ENCODE measurements at places on chromosomes 6 and 20.

- no peak for DNase-seq
These were observed 12.5 kb downstream of the TNXB start for GRCh38 chr6:32096394-32097258.

DNA sequence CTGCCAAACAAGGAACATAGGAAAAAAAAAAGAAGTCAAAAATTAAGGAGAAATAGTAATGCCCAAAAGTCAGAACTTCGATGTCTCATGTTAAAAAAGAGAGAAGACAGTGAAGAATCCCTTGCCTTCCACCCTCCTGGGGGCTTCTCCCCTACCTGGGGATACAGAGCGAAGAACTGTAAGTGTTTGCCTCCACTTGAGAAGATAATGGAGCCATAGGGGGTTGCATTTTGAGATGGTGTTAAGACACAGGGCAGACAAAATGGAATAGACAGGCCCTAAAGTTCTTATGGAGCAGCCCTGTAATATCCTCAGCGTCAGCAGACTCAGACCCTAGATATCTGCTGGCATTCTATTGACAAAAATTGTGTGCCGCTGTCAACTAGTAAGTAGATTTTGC is 222.2 kb upstream of the MAP3K7 start:
- DNase-seq = no peak

- no peak for DNase-seq
These were observed 37.5 kb downstream of the SNAI1 start for GRCh38 chr20:50020288-50020687.

- DNase-seq = no peak
These were observed 86.7 kb upstream of the RAB32 start for GRCh38 chr6:146456886-146457285.

DNA sequence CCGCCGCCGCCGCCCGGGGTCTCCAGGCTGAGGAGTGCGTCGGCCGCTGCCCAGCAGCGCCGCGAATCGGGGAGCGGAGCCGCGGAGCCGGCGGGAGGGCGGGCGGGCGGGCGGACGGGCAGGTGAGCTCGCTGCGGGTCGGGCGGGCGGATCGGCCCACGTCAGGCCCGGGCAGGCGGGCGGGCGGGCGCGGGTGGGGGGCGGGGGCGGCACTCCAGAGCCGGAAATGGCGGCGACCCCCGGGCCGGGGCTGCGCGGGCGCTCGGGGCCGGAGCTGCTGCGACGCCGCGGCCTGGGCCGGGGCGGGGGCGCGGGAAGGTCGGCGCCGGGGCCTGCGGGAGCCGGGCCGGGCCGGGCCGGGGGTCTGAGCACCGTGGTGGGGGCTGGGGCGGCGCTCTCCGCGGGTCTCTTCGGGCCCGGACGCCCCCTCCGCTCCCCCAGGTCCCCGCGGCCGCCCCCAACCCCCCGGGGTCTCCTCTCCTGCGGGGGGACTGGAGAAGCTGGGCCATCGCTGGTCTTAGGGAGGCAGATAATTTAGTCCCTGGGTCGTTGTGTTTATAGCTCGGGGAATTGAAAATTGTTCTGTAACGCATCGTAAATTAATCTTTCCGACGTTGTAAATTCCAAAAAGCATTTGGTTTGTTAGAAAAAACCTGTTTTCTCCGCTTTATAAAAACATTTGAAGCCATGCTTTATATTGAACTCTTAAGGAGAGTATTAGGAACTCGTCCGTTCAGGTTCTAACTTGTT is 451 bp downstream of the DNAJC5 start:
- no peak for DNase-seq

DNA sequence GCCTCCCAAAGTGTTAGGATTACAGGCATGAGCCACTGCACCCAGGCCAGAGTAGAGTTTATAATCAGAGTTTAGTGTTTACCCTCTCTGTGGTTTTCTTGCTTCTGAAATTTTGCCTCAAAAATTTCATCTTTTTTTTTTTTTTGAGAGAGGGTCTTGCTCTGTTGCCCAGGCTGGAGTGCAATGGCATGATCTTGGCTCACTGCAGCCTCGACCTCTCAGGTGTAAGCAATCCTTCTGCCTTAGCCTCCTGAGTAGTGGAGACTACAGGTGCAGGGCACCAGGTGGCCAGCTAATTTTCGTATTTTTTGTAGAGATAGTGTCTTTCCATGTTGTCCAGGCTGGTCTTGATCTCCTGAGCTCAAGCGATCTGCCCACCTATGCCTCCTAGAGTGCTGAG is 28.7 kb downstream of the TPX2 start:
- no peak for DNase-seq

- DNase-seq = no peak
These were observed 172.3 kb downstream of the OGFRL1 start for GRCh38 chr6:71460933-71461332.

DNA sequence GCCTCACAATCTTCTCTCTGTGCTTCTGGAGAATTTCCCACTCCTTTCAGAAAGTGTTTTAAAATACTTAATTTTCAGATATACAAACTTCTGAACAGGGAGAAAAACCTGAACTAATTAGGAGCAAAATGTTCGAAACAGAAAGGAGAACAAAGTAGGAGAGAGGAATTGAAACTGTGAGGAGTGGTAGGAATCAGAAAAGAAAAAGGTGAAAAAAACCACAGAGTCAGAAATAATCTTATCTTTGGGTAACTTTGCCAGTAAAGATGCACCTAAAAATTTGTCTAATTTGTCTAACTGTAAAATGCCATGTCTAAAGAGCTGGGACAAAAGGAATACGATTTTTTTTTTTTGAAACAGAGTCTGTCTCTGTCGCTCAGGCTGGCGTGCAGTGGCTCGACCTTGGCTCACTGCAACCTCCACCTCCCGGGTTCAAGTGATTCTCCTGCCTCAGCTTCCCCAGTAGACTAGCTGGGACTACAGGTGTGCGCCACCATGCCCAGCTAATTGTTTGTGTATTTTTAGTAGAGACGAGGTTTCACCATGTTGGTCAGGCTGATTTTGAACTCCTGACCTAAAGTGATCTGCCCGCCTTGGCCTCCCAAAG is 4.7 kb upstream of the RIPOR2 start:
- DNase-seq = no peak

- no peak for DNase-seq
These were observed 60.8 kb downstream of the STX11 start for GRCh38 chr6:144211160-144211559.

- DNase-seq = no peak
These were observed 41.3 kb upstream of the PLAGL1 start for GRCh38 chr6:144049386-144049785.

- DNase-seq = no peak
These were observed 212.7 kb upstream of the PLN start for GRCh38 chr6:118335325-118335816.

- DNase-seq = no peak
These were observed 139.2 kb downstream of the SOX4 start for GRCh38 chr6:21732731-21733130.

- no peak for DNase-seq
These were observed 103.1 kb upstream of the ENPP5 start for GRCh38 chr6:46273911-46274310.

DNA sequence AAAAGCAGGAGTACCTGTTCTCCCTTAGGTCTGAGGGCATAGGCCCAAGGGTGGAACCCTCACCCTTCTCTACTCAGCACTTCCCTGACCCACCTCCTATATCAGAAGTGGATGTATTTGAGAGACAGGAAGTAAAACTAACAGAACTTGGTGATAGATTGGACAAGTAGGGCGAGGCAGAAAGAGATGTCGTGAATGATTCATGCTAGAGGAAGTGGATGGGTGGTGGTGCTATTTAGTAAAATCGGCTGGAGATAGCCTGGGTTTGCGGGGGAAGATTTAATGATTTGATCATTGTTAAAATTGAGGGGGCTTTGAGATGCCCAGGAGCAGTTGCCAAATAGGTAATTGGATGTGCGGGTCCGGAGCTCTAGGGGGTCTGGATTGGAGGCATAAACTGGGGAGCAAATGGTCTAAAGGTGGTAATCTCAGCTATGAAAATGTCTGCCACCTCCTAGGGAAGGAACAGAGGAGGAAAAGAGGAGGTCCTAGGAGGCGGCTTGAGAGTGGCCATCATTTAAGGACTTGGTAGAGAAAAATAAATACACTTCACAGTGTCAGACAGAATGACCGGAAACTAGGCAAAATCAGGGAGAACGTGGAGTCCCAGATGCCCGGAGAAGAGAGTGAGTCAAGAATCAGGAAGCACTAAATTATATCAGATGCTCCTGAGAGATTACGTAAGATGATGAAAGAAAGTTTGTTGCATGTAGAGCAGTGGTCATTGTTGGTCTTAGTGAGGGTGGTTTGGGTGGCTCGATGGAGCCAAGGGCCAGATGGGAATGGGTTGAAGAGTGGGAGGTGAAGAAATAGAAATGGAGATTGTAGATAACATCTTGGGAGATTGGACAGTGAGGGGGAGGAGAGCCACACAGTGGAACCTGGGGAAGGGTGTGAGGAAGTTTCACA is 142.0 kb downstream of the CEP57L1 start:
- no peak for DNase-seq

GRCh38 chr6:167936051-167936450 is 61.4 kb upstream of the KIF25 start:
- DNase-seq = no peak

- DNase-seq = no peak
These were observed 15.1 kb downstream of the HIVEP2 start for GRCh38 chr6:142929751-142930358.

DNA sequence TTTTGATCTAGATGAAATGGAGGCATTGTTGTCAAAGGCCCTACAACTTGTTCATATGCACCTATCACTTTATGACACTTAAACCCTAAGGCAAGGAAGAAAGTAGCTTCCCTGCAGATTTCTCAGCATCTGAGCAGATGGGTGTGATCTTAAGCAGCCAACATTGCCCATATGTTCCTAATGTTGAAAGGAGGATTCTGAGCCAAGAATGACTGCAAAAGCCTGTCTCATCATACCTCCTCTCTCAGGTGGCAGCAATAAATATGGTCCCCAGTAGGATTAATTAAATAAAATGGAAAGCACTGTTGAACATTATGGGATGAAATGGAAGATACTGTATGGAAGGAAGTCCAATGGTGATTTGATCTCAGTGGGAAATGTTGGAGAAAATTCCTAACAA is 538.1 kb upstream of the MAN1A1 start:
- no peak for DNase-seq

DNA sequence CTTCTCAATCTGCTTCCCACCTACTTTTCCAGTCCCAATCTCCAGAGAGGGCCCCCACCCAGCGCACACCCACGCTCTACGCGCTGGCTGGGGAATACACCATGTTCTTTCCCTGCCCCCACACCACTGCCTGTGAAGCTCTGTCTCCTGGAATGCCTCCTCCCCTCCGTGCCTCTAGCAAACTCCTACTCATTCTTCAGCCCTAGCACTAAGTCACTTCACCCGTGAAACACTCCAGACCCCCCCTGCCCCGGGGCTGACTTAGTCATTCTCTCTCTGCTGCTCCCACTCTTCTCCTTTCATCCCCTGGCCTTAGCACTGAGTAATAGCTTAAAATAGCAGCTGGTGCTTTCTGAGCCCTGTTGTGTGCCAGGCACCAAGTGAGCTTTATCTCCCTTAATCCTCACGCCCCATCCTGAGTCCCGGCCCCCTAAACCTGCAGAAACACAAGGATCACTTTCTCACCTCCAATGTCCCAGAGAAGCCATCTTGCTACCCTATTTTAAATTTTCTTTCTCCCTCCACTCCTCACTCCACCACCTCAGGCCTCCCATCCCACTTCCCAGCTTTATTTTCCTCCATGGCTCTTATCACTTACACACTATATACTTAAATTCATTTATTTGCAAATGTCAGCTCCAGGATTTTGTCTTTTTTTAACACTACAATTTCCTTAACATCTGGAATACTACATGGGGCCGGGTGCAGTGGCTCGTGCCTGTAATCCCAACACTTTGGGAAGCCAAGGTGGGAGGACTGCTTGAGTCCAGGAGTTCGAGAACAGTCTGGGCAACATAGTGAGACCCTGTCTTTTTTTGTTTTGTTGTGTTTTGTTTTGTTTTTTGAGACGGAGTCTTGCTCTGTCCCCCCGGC is 6.3 kb upstream of the PARD6B start:
- no peak for DNase-seq

DNA sequence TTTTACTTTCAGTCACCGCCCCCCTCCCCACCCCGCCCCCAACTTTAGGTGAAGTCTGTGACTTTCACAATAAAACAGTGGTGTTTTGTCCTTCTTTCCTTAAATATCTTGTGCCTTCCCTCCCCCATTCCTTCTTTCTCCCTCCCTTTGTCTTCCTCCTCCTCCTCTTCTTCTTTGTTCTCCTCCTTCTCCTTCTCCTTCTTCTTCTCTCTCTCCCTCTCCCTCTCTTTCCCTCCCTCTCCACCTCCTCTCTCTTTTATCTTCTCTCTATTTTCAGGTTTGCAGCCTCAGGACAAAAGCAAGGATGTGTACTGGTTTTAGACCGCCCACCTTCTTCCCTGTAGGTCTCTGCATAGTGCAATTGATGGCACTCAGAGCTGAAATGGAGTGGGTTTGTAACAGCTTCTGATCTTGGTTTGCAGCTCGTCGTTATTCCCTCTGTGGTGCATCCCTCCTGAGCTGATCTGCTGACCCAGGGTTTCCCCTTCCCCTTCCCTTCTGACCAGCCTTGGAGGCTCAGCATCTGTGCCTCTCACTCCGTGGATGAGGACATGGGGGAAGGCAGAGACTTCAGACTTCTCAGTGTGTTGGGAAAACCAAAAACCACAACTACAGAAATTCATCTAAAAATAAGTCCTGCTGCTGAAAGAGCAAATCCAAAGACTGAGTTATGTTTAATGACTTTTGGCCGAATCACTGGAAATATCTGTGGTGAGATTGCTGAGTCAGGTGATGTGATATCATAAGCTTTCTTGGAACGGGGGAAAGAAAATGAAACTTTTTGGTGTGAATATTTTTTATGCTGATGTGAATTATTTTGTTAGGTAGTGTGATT is 6.9 kb downstream of the VGLL2 start:
- no peak for DNase-seq

- DNase-seq = no peak
These were observed 1180.0 kb upstream of the CITED2 start for GRCh38 chr6:140554421-140554820.

DNA sequence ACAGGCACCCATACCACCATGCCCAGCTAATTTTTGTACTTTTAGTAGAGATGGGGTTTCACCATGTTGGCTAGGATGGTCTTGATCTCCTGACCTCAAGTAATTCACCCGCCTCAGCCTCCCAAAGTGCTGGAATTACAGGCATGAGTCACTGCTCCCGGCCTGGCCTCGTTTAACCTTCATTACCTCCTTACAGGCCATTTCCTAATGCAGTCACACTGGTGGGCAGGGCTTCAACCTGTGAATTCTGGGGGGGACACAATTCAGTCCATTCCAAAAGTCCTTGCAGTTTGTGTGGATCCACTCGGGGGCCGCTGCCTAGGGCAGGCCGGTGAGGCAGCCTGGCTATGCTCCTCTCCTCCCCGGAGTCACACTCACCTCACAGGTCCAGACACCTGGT is 112.4 kb upstream of the SNX9 start:
- no peak for DNase-seq

GRCh38 chr20:48962976-48963771 is 41.7 kb downstream of the ARFGEF2 start:
- DNase-seq = no peak

- DNase-seq = no peak
These were observed 23.9 kb downstream of the QKI start for GRCh38 chr6:163438298-163438939.

GRCh38 chr20:51731731-51732095 is 36.5 kb downstream of the ATP9A start:
- DNase-seq = no peak

GRCh38 chr6:163738304-163738703 is 323.8 kb downstream of the QKI start:
- no peak for DNase-seq
